Astrocyte of the cerebellum (primary cell): ENCODE measurements at places on chromosomes 2 and 18.

GRCh38 chr2:57372237-57372984 lies 674.2 kb upstream of the VRK2 start:
- DNase-seq, result no peak

GRCh38 chr2:241451840-241452506 lies 56.4 kb downstream of the STK25 start:
- DNase-seq, result no peak

GRCh38 chr2:28465148-28465885 lies 30.5 kb upstream of the PLB1 start:
- DNase-seq, result no peak

DNA sequence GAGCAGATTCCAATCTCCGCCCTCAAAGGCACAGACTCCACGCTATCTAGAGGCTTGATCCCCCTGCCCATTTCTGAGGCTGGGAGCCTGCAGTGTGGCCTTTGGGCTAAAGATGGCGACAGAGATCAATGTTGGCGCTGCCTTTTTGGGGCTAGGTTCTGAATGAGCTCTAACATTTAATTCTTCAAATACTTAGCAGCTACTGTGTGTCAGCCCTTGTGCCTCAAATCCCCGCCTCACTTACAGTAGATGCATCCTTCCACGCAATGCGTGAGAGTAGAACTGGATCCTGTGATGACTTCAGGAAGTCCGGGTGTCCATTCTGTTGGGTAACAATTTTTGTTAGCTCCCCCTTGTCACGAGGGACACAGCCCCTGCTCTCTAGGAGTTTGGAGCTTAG lies 12.4 kb downstream of the IL1F10 start:
- DNase-seq, result no peak

GRCh38 chr2:157587576-157587975 lies 41.1 kb downstream of the ACVR1C start:
- no peak for DNase-seq

- no peak for DNase-seq
Measured at GRCh38 chr2:222972420-222972819, 79.6 kb upstream of the KCNE4 start.
